ENCODE measurements at places on chromosomes 3 and 15.

GRCh38 chr3:142857056-142857455, 31.8 kb downstream of the PCOLCE2 start:
- DNase-seq: peak; percentile 6

- DNase-seq: no peak
Observed at GRCh38 chr3:184174284-184174645, 390 bp upstream of the AP2M1 start.

- DNase-seq: no peak
Observed at GRCh38 chr3:38374221-38374620, 27.6 kb downstream of the XYLB start.

DNA sequence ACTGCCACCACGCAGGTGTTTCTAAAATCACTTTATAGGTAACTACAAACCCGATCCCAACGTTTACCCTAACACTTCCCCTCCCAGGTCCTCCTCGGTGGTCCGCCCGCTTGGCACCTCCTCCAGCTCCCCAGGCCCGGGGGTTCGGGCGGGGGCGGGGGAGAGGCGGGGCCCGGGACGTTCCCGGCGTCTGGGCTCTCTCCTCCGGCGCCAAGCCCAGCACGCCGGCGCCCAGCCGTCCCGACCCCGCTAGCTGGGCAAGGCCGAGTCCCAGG, 562 bp downstream of the CGGBP1 start:
- DNase-seq: no peak

- DNase-seq: no peak
Observed at GRCh38 chr3:182041668-182042291, 330.1 kb downstream of the SOX2 start.

- DNase-seq: no peak
Observed at GRCh38 chr3:16264174-16264707, 502 bp downstream of the DPH3 start.

DNA sequence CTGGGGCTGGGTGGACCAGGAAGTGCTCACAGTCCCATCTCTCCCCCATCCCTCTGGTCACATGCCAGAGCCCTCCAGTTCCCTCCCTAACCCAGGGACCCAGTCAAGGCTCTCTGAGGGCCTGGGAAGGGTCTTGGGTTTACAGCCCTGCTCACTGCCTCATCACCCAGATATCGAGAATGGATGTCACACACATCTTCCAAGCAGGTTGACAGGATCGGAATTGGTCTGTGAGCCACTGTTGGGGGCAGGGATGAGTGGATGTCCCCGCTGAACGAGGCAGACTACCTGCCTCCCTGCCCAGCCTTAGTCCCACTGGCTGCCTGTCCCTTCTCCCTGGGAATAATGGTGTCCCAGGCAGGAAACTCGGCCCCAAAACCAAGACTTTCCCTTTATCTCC, 20.0 kb upstream of the GOLGA6C start:
- DNase-seq: peak; percentile 1

DNA sequence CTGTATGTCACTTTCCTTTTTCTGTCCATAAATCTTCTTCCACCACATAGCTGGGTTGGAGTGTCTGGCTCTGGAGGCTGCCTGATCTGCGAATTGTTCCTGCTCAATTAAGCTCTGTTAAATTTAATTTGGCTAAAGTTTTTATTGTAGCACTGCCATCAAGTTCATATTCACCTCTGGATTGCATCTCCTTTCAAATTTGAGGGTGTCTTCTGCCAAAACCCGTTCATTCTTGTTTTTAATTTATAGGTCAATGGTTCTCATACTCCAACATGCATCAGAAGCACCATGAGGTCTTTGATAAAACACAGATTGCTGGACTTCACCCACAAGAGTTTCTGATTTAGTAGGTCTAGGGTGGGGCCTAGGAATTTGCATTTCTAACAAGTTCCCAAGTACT, 276.5 kb upstream of the NECTIN3 start:
- no peak for DNase-seq

DNA sequence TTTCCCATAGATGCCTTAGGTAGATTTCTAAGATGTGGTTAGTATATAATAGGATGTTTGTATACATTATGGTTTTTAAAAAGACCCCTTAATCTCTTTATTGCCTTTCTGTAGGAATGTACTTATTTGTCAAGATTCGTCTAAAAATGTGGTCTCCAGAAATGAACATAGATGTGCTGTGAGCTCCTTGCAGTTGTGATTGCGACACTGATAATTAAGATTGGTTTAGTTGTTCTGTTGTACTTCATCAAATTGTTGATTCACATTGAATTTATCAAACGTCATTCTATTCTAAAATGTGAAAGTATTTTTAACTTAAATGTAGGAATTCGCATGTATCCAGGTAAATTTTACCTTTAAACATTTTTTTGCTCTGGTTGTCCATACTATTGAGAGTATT, 51.2 kb downstream of the CMC1 start:
- no peak for DNase-seq

DNA sequence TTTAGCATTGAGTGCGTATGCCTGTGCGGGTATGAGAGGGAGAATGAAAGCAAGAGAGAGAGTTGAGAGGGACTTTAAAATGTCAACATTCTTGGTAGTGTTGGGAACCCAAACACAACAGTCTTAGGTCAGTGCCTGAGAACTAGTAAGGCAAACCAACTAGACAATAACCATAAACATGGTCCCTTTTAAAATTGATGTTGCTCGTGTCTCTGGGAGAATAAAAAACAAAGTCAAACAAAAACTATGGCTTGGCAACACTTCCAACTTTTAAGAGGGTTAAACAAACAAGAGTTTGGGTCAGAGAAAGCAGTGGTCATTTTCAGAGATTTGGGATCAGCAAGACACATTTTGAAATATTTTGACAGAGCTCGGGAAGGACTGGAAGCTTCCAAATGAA, 146.7 kb upstream of the THBS1 start:
- no peak for DNase-seq

DNA sequence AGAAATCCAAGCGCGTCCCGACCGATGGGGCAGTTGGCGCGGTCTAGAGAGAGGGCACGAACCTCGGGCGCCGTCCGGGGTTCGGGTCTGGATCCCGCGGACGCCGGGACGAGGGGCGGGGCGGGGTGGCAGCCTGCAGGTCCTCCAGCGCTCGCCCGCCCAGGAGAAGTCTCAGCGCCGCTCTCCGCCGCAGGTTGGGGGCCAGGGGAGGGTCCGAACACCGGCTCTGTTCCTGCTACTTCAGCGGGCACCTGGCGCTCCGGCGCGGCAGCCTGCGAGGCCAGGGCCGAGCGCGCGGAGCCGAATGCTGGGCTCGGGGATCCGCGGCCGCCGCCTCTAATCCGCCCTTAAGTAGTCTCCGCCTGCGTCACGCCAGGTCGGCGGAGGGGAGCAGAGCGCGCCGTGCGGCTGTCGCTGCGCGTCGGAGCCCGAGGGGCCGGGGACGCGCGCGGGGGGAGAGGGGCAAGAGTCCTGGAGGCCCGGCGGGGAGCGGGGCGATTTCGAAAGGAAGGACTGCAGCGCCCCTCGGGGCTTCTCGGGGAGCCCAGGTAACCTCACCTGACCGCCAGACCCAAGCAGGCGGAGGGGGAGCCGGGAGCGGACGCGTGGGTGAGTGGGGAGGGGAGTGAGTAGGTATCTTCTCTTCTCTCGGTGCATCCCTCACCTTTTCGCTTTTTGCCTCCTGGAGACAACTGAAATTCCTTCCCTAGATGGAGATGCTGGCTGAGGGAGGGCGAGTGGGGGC, at the start of gene GJD2:
GJD2 (minus strand) TSS at position 325 of the 745 bp plus-strand sequence. CDS start 510 bp downstream, outside the sequence.
- DNase-seq: no peak

GRCh38 chr3:46006238-46007032, 10.8 kb upstream of the FYCO1 start:
- DNase-seq: peak; percentile 78

DNA sequence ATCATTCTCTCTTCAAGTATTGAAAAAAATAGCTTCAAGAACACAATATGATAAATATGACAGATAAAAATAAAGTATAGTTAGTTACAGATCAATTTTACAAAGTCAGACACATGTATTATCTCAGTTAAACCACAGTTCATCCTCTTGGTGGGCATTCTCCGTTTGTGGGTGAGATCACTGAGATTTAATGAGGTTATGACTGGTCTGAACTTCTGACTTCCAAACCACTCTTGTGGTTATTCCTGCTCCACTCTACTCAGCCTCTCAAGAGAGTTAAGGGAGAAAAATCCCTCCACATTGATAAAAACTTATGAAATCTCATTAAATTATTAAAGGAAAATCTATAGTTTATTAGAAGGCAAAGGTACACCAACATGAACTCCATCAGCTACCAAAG, 229.9 kb upstream of the LRTM1 start:
- peak; percentile 47 for DNase-seq

- no peak for DNase-seq
Observed at GRCh38 chr3:24100696-24101402, 155.8 kb downstream of the NR1D2 start.

GRCh38 chr3:149610351-149611105, 47.3 kb downstream of the WWTR1 start:
- DNase-seq: no peak

DNA sequence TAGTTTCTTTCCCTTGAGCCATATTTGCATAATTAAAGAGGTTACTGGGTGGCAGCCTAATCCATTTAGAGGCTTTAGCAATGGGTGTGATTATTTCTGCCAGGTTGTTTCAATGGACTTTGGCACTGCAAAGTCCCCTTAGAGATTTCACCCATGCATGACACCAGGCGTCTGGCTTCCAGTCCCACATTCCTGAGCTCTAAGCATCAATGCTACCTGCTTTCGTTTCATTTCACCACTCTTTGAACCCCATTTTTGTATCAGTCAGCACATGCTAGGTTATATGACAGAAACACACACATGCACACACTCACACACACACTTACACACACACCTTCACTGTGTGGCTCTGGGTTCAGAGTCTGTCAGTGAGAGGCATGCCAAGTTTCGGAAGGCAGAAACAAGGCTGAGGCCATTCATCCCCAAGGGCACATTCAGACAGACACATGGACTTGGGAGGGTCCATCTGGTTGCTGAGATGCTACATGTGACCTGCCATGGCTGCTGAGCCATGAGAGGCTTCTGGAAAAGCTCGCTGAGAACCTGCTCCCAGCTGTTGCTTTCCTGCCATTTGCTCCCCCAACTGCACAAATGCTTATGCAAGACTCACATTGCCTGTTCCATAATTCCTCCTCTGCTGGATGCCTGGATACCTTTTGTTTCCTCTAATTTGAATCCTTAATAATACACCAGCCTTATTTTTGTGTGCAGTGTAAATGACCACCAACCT, 354.1 kb downstream of the GABRG3 start:
- no peak for DNase-seq

GRCh38 chr3:5423076-5423475, 235.6 kb downstream of the EDEM1 start:
- DNase-seq: no peak

DNA sequence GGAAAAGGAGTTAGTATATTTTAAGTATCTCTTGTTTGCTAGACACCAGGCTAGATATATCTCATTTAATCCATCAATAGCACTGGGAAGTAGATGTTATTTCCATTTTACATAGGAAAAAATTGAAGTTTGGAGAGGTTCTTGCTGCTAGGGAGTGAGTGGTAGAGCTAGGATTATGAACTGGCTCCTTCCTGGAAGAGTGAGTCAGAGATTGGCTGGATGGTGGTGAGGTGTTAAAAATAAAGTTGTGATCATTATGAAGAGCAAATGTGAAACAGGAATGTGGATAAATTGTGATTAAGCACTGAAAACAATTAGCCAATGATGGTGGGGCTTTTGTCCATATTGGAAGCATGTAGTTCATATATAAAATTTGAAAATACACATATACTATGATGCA, 234.2 kb downstream of the WNT5A start:
- DNase-seq: peak; percentile 45

DNA sequence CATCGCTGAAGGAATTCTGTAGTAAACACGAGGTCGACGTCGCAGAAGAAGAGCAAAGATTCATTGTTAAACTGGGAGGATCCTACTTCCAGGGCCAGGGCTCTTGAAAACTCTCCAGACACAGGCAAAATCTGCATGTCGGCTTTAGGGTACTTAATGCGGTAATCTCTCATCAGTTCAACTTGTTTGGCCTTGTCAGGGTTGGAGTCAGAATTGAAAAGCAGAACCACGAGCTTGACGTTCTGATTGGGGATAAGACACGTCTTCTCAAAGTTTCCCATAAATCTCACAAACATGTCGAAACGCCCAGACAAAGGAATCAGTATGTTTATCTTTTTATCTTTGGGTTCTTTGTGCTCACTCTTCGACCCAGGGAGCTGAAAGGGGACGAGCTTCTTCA, 74.0 kb downstream of the CHSY1 start:
- no peak for DNase-seq

GRCh38 chr15:82231233-82231632, 31.3 kb downstream of the EFL1 start:
- DNase-seq: no peak

DNA sequence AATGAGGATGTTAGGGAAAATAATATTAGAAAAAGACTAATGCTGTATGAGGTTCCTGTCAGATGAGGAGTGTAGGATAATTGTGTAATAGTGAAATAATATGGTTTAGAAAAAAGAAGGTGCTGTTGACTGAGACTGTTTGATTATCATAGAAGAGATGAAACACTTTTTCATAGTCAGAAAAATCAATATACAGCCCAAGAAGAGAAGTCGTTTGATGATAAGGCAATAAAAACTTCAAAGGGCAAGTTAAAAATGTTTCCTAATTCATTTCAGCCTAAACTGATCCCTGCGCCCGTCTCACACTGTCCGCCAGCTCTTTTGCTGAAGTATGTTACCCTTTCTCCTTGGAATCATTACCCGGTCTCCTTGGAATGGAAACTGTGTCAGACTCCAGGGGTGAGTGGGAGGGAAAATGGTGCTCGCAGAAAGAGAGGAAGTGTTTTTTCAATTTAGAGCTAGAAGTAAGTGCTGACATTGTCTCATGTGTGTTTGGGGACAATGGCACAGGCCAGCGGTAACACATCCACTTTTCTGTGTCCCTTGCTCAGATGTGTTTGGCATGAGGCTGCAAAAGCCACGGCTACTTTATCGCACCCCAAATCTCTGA, 23.6 kb downstream of the DUT start:
- DNase-seq: no peak

Measured in AG08395 (cell line).